ENCODE measurements at places on chromosomes 3 and 15.

GRCh38 chr3:175502155-175502554 lies 643.0 kb downstream of the NAALADL2 start:
- no peak for DNase-seq

DNA sequence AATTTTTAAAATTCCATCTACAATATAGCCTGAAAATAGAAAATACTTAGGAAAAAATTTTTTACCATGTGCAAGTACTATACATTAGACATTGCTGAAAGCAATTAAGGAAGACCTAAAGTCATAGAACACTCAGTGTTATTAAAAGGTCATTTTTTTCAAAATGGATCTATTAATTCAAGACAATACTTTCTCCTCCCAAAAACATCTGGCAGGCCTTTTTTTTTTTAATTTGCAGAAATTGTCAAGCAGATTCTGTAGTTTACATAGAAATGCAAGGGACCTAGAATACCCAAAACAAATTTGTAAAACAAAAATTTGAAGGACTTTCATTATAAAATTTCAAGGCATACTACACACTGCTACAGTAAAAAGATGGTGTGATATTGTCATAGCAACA lies 238.4 kb upstream of the VEPH1 start:
- DNase-seq = no peak

- DNase-seq = no peak
Measured at GRCh38 chr3:71087143-71088018, 496.1 kb downstream of the FOXP1 start.

DNA sequence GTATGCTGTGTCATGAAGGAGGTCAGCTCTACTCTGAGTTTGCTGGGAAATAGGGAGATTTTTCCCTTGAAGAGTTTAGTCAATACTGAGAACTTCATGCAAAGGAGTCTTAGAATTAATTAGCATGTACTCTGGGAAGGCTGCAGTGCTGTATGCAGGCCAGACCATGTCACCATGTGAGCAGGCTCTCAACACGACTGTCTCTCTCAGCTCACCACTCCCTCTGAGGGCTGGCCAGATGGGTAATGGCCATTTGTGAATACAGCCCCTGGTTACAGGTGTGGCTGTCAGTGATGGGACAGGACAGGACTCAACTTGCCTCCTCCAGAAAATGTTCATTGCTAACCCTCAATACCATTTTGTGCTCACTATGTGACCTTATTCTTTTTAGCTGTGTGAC lies 5.1 kb upstream of the CERS3 start:
- no peak for DNase-seq

GRCh38 chr3:95333826-95334225 lies 1271.0 kb downstream of the NSUN3 start:
- no peak for DNase-seq

GRCh38 chr15:33808720-33809457 lies 159.4 kb upstream of the CHRM5 start:
- DNase-seq = no peak

- no peak for DNase-seq
Measured at GRCh38 chr3:152379415-152380042, 110.8 kb downstream of the MBNL1 start.

GRCh38 chr3:77134769-77135168 lies 94.9 kb downstream of the ROBO2 start:
- DNase-seq = no peak

DNA sequence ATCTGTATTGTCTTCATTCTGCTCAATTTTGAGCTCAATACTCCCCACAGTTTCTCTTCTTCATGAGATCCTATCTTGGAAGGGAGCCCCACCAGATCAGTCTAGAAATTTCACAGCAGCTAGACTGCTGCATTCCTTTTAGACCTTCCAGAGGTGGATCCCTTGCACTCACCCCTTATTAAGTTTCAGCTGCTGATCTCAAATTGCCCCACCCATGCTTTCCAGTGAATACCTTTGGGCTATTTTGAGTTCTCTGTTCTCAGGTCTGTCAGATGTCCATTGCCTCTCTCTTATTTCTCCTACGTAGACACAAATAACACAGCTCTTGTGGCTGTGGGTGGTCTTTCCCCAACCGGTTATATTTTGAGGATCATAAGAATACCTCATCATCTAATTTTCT lies 60.8 kb downstream of the GPR156 start:
- DNase-seq = no peak

- no peak for DNase-seq
Measured at GRCh38 chr3:122013448-122013925, 8.6 kb downstream of the ILDR1 start.

DNA sequence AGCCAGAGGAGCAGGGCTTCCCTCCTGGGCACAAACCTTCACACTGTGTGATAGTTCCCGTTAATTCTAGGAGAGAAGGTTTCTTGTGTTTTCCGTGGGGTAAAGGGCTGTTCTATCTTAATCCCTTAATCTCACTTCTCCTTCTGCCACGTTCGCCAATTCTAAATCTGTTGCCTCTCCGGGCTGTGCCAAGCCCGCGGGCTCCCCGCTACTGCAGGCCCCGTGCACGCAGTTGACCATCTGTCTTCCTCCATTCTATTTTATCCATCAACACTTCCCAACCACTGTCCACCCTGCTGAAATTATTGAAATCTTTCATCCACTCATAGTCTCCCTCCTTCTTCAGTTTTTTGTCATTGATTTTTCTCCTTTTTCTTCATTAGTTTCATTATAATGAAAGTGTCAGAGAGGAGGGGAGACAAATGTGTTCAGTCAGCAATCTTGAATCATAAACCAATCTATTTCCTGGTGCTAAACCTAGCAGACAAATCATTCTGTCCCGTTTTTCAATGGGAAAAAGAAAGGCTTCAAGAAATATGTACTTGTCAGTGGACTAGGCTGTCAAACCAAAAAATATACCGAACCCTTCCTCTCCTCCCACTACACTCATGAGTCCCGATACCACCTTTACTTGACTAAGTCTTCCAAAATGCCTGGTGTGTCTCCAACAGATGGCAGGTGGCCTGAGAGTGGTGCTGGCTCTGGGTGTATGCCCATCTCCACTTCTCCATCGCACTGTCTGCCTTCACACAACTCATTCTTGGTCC lies 39.6 kb downstream of the SLCO2A1 start:
- DNase-seq = no peak

- no peak for DNase-seq
Measured at GRCh38 chr15:77800305-77800704, 167.6 kb upstream of the LINGO1 start.

- no peak for DNase-seq
Measured at GRCh38 chr3:170636400-170636973, 50.6 kb upstream of the SLC7A14 start.

DNA sequence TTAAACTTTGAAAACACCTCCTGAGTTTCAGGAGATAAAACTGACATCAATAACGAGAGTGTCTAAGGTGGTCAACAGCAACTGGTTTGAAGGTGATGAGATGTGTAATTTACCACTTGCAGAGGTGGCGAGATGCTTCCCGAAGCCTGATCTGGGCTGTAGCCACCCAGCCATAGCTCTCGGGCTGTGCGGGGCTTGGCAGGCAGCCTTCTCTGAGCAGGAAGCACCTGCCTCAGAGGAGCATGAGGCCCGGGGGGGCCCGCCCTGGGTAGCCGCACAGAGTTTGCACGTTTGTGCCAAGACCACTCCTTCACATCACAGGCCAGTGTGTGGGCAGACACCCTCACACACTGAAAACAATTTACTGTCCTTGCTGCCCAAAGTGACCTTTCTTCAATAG lies 220.3 kb downstream of the CACNA2D3 start:
- DNase-seq = no peak

GRCh38 chr3:116563351-116563750 lies 118.1 kb upstream of the LSAMP start:
- no peak for DNase-seq

- DNase-seq = no peak
Measured at GRCh38 chr3:131655070-131655690, 152.4 kb upstream of the MRPL3 start.

- no peak for DNase-seq
Measured at GRCh38 chr3:31427623-31428022, 105.1 kb upstream of the STT3B start.

DNA sequence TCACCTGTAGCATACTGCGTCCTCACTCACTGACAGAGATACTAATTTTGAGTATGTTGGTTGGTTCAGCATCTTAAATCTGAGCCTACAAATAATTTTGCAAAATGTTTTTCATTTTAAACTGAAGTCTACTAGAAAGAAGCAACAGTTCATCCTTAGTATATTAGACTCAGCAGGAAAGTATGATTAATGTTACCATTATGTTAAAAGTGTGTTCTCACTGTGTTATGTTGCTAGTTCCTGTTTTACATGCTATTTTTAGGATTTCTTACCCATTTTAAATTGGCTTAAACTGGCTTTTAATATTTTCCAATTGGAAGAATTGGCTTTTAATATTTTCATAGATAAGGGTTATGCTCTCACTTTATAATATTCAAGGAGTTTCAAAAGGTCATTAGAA lies 25.7 kb downstream of the ACKR4 start:
- DNase-seq = no peak

DNA sequence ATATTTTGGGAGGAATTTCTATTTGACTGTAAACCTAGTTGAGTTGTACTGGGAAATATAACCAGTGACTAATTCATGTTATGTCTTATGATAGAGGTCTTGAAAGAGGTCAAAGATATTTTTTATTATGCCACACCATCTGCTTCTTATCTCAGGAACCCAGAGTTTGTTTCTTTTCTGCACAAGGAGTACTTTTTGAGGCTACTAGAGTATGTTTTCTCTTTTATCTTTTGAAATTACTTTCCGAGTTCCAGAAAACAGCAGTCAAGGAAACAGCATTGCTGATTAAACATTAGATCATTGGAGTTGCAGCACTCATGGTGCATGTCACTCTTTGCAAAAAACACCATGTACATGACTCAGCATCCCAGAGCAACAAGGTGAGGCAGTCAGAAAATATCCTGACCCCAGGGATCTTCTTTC lies 645.8 kb upstream of the NR2F2 start:
- DNase-seq = no peak

DNA sequence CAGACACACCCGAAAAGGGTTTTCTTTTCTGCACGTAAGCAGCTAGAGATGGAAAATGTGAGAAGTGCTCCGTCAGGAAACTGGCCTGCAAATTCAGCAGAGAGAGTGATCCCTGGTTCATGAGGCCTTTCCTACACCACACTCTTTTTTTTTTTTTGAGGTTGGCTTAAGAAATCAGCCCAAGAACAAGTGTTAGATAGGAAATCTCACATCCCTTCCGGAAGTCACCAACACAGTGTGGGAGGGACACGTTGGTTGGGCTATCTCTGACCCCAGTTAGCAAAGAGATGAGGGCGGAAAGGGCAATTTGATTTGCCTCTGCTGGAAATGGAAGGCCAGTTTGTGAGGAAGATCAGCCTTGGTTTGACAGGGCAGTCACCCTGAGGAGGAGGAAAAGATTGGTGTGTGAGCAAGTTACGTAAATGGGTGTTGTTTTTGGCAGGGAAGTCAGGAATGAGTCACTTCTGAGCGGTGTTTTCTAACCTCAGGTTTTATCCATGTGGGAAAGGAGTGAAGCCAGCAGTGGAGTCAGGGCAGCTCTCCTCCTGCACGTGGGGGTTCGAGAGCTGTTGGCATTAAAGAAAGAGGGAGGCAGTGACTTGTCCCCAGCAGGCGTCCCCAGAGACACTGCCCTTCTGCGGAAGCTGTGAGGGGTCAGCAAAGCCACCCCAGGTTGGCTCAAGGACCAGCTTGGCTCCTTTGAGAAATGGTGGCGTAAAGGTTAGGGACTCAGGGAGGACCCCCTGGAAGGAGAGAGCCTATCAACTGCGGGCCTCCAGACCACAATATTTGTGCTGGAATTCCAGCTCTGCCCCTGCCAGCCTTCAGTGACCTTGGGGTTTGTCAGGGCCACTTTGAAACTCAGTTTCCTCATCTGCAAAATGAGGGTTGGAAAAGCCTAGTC lies 237.6 kb upstream of the BHLHE40 start:
- DNase-seq = no peak

DNA sequence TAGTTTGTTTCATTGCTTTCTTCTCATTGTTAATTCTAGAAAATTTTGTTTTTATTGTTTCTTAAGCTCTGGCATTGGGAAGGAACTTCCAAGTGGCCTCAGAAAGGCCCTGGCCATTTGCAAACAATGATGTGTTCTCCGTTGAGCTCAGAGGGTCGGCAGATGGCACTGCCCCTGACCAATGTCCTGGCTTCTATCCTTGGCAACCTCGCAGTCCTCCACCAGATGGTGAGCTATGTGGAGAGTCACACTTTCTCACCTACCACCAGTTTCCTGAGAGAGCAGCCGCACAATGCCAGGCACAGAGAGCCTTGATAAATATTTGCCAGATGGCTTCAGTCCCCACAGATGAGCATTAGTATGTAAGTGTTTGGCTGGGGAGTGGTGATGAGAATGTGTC lies 343.7 kb downstream of the EPHB1 start:
- DNase-seq = no peak

DNA sequence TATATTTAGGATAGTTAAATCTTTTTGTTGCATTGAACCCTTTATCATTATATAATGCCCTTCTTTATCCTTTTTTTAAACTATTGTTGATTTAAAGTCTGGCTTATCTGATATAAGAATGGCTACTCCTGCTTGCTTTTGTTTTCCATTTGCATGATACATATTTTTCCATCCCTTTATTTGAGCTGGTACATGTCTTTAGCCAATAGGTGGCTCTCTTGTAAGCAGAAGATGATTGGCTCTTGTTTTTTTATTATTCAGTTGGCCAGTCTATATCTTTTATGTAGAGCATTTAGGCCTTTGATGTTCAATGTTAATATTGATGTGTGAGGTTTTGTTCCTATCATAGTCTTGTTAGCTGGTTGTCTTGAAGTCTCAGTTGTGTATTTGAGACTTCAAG lies 99.5 kb upstream of the MCTP2 start:
- no peak for DNase-seq

GRCh38 chr15:50065279-50065678 lies 53.8 kb downstream of the ATP8B4 start:
- no peak for DNase-seq

GRCh38 chr3:130380398-130380797 lies 34.9 kb downstream of the COL6A5 start:
- no peak for DNase-seq

- DNase-seq = no peak
Measured at GRCh38 chr15:40878785-40879184, 4.8 kb upstream of the RHOV start.
